Activated CD4-positive, alpha-beta T cell treated with anti-CD3 and anti-CD28 coated beads, Interleukin-2, Interleukin-6, amounts not matched to agents 100 ng/mL and 50 ng/mL, durations not matched to agents 16 hours and 8 hours (primary cell): ENCODE measurements at places on chromosomes 1 and 21.

GRCh38 chr21:17387030-17387617, 125.7 kb upstream of the CXADR start:
- peak; percentile 76 for DNase-seq

DNA sequence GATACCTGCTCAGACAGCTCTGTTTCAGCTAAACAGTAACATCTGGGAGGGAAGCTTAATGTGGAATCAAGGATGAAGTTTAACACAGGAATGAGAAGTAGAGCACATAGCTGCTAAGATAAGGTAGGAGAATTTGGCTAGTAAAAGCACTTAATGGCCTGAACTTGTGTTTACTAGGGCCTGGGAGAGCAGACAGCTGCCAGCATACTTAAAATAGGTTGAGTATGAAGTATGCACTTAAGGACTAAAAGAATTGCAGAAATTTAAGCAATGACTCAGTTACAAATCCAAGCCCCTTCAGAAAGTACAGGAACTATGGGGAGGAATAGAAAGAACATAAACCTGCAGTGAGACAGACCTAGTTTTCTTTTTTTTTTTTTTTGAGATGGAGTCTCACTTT, 53.0 kb downstream of the BACH1 start:
- DNase-seq = no peak

DNA sequence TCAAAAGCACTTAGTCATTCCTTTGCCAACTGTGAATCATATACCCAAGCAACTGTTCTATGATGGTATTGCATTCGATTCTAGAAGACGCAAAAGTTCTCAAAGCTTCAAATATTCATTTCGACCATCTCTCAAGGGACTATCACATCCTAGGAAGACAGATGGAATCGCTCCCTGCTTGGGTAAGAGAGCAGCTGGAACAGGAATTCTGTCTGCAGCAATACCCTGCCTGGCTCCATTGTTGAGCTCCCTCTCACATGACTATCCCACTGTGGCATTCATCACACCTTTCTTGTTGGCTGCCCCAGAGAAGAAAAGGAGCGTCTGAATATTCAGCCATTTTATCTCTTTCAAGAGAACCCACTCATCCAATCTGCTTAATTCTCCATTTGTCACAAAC, 397.7 kb downstream of the NTNG1 start:
- no peak for DNase-seq

DNA sequence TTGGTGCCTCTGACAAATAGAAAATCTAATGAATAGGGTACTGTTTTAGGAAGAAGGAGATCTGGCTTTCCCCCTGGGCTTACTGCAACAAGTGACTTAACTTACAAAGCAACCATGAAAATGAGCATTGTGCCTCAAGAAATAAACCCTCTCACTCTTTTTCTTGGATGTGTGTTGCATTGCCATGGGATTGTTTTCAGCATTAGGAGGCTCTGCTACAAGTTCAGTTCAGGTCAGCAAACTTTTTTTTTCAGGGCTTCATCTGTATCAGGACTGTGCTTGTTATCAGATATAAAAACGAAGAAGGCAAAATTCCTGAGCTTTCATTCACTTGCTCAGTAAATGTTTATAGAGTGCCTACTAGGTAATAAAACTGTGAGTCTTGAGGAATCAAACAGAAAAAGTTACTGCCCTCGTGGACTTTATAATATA, 37.8 kb upstream of the DOCK7 start:
- no peak for DNase-seq

DNA sequence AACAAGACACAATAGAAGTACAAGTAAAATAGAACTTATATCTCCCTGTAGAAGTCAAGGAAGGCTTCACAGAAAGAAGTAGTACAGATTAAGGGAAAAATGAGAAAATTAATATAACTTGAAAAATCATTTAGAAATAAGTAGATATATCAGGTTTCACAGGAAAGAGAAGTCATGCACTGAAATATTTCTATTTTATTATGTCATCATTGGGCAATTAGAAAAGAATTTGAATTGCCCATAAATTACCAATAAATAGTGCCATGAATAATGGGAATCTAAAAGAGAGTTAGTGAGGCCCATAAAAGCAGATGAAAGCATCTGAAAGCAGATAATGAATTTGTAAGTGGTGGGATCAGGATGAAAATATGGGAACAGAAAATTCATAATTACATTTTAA, 1597.8 kb downstream of the PLA2G4A start:
- DNase-seq = no peak
